ENCODE measurements at places on chromosomes 5 and 9.

- no peak for DNase-seq
These were observed 24.4 kb upstream of the PPP1R2B start for GRCh38 chr5:156825688-156826087.

- DNase-seq, result no peak
These were observed 23.9 kb upstream of the FANCC start for GRCh38 chr9:95341293-95341962.

GRCh38 chr5:144142139-144142823 lies 28.2 kb downstream of the YIPF5 start:
- DNase-seq, result no peak

DNA sequence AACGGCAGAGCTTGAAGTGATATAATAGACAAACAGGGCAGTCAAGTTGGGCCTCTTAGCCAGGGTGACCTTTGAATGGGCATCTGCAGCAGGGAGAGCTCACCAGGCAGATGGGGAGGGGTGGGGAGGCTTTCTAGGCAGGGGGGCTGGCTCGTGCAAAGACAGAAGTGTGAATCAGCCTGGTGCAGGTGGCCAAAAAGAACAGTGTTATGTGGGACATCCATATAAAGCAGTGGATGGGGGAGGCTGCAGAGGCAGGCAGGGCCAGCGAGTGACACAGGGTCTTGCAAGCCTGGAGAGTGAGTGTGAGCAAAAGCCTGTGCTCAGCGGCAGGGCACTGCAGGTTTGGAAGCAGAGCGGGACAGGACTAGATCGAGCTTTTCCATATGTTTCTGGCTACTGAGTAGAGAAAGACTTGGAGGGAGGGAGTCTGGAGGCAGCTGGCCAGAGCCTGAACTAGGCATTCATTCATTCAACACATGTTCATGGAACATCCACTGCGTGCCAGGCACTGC lies 14.2 kb upstream of the TTLL11 start:
- no peak for DNase-seq

- DNase-seq, result no peak
These were observed 69.4 kb upstream of the CTSL start for GRCh38 chr9:87656485-87656884.

- DNase-seq, result no peak
These were observed 13.2 kb downstream of the HNRNPH1 start for GRCh38 chr5:179610109-179610902.

DNA sequence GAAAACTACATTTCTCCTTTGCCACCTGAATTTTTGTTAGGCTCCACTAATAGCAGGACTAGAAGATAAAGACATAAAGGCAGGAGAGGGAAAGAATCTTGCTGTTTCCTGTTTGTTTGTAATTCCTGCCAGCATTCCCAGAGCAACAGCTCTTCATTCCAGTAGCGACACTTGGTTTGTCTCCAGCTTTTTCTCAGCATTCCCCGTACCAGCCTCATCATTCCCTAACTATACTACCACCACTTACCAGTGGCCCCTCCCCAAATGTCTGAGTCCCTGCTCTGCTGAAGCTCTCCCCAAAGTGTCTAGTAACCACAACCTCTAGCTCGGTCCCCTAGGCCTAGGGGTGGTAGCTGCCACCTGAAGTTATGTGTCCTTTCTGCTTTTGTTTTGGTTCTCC lies 18.6 kb downstream of the CETN3 start:
- DNase-seq, result no peak

DNA sequence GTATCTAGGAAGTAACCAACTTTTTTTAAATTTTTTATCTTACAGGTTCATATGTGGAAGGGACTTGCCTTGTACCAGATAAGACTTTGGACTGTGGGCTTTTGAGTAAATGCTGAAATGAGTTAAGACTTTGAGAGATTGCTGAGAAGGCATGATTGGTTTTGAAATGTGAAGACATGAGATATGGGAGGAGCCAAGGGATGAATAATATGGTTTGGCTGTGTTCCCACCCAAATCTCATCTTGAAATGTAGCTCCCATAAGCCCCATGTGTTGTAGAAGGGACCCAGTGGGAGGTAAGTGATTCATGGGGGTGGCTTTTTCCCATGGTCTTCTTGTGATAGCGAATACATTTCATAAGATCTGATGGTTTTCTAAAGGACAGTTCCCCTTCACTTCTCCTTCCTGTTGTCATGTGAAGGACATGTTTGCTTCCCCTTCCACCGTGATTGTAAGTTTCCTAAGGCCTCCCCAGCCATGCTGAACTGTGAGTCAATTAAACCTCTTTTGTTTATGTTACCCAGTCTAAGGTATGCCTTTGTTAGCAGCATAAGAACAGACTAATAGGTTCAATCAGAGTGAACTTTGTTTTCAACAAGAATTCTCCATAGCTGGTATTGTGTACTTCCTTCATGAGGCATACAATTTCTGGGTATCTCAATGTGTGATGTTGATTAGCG lies 535.6 kb upstream of the MEF2C start:
- DNase-seq, result no peak

DNA sequence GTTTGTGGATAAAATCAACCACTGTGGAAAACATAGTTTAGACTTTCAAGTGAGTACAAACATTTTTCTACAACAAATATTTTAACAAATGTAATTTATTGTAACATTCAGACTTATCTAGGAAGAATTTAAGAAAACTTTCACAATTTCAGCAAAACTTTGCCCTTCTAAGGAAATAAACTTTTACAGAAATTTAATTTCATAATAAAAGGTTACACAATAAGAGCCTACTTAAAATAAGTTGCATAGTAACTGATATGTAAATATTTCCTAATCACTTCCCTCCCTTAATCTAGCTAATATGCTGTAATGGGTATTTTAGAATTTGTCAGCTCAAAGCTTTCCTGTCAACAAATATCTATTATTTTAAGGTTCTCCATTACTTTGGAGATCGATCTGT lies 1899.9 kb downstream of the MAT2B start:
- no peak for DNase-seq

- no peak for DNase-seq
These were observed 620 bp upstream of the VPS13A start for GRCh38 chr9:77176686-77177142.

DNA sequence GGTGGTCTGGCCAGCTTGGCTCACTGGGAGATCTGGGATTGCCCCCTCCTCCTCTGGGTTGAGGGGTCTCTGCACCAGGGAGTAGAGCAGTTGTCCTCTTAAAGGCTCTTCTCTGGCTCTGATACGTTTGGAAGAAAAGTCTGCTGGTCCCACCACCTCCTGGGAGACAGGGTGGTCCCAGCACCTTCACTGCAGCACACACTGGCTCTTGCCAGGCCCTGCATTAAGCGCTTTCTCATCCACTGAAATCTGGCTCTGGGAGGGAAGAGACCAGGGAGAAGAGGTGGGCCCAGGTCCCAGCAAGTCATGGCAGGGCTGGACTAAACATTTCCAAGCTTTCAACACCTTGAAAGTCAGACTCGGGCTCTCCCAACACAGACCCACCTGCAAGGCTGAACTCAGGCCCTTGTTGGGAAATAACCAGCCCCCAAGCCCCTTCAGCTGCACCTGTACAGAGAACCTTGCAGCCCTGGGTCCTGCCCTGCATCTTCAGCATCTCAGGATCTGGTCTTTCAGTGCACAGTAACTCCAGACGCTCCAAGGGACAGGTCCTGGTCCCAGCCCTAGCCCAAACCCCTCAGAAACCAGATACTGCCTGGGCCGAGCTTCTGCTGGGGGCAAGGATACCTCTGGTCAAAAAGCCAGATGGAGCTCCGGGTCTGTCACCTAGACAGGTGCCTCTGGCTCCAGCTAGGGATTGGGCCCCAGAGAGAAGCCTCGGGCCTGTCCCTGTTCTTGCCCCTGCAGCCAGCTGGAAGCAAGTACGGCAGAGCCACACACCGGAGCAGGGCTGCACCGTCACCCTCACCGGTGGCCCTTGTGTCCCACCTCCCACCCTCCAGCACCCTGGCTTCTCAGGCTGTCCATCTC lies 134.5 kb downstream of the DAB2IP start:
- no peak for DNase-seq

GRCh38 chr9:127884427-127884911 lies 7.0 kb upstream of the AK1 start:
- DNase-seq, result peak; percentile 83

- no peak for DNase-seq
These were observed 121.8 kb downstream of the GCNT1 start for GRCh38 chr9:76580820-76581219.

GRCh38 chr5:112657804-112658203 lies 79.9 kb upstream of the APC start:
- DNase-seq, result no peak

DNA sequence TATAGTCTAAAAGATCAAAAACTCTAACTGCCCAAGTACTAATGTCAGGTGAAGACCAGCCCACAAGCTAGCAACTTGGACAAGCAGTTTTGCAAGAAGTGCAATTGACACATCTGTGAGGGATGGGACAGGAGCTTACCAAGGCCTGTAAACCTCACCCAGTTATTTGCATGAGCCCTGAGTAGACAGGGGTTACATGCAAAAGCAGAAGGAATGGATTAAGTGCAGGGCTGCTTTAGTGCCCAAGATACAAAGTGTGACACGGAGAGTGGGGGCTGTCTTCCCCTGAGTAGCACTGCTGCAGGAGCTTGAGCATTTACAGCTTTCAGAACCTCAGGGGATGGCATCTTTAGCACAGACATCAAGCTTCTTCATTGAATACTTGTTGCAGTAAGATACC lies 286.7 kb downstream of the ELAVL2 start:
- DNase-seq, result no peak

- DNase-seq, result no peak
These were observed 273.9 kb downstream of the GADD45G start for GRCh38 chr9:89878687-89879086.

- DNase-seq, result no peak
These were observed 808 bp downstream of the SPOCK1 start for GRCh38 chr5:137498301-137498735.

DNA sequence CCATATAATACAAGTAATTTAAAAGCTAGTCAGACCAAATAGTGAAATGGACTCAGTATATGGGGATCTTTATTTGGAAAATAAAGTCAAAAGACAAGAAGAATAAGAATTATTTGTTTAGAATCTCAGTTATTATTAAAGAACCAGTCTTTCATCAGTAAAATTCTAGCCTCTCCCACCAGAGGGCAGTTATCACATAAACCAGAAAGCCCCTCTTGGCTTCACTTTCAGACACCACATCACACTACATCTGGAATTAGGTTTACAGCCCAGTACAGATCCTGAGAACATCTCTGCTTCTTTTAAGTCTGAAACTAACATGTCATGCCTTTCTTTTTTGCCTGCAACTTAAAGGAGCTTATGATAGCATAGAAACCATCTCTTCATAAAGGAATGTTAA lies 12.2 kb upstream of the HSPB3 start:
- DNase-seq, result no peak

- peak; percentile 29 for DNase-seq
These were observed 67.1 kb downstream of the KLF4 start for GRCh38 chr9:107422189-107423185.

GRCh38 chr5:128904805-128905567 lies 60.3 kb upstream of the SLC27A6 start:
- no peak for DNase-seq

DNA sequence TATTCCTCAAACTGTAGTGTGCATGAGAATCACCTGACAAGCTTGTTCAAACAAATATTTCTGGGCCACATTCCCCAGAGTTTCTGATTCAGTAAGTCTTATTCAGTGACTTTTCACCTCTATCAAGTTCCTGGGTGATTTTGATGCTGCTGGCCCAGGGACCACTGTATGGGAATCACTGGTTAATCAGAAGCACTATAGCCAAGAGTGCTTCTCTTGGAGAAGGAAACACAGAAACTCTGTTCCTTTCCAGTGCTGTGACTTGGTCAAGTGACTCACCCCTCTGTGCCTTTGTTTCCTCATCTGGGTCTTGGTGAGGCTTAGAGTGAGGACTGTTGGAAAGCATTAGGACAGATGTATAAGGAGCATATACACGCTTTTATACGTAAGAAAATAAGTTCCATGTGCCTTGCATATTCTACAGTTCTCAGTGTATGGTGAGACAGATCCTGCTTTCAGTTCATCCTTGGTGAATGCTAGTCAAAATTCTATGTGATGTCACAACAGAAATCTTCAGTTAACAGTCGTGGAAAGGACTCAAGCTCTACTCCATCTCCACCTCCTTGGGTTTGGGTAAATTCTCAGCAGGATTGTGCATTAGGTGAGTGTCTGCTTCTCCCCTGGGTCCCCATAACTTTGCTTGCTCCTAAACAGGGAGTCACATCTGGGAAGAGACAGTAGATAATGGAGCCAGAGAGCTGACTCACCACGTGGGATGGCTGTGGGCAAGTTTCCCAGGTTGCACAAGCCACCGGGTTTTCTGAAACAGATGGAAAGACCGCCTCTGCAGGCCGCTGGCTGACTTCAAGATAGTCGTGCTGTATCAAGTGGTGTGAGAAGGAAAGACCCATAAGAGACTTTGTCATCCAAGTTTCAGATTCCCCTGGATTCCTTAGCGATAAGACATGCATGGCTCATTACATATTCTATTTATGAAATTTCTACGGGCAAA lies 117.0 kb downstream of the NXNL2 start:
- no peak for DNase-seq

GRCh38 chr5:36177715-36178523 lies 26.0 kb downstream of the SKP2 start:
- DNase-seq, result peak; percentile 40

GRCh38 chr5:68419637-68420452 lies 204.3 kb downstream of the PIK3R1 start:
- DNase-seq, result peak; percentile 78

- no peak for DNase-seq
These were observed 10.7 kb downstream of the LMX1B start for GRCh38 chr9:126624479-126624826.

DNA sequence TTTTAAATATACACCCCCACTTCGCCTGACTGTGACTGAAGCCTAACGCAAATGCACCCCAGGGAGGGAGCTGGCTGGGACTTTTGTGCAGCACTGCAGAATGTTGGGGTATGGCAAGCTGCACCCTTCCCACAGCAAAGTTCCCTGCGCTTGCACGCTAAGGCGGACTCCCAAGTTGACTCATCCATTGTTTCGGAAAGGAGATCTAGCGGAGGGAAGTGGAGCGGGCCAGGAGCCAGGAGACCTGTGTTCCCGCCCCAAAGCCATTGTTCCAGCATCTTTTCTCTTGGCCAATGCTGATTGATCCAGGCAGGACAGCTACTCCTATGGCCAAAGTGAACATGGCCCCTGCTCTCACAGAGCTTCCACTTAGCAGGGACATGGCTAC lies 202.9 kb downstream of the AOPEP start:
- no peak for DNase-seq

DNA sequence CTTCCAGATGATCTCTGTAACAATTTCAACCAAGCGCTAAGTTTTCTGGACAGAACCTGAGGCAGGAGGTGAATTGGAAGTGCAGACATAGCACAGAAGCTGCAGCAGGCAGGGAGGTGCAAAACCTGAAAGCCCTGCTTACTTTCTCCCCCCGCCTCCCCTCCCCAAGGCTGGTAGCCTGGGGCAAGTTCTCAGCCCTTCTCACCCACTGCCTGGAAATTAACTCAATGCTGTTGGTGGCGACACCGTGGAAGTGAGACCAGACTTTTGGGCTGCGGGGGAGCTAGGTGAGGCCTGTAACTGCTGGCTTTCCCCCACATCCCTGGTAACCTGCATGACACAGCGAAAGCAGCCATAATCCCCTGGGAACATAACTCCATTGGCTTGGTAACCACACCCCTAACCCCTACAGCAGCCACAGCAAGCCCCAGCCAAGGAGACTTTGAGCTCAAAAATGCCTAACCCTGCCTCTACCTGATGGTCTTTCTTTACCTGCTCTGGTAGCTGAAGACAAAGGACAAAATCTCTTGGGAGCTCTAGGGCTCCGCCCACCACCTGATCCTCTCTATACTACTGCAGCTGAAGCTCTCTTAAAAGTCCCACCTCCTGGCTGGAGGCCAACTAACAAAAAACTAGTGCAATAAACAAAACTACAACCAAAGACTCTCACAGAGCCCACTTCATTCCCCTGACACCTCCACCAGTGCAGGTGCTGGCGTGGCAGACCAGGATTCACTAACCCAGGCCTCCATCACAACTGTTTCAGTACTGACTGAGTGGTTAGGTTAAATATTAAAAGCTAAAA lies 11.9 kb upstream of the OR13C8 start:
- DNase-seq, result no peak
